GM23338 (cell line): ENCODE measurements at places on chromosomes 2 and 18. TPM values are rescaled to one million over a fixed set of nuclear protein-coding genes. Genes with fewer than 3 reads are reported as not detected.

Gene EGR4
- total RNA-seq = not detected in 2 replicates

Gene CENPA
- total RNA-seq = 13.0 and 16.8 TPM in 2 replicates

Gene RNF152
- 2.9 and 7.9 TPM in 2 replicates for total RNA-seq

GRCh38 chr2:70479816-70480215, 73.8 kb downstream of the TGFA start:
- no peak for DNase-seq
- H3K4me3 ChIP-seq = no peak overlapping the region
- H3K36me3 ChIP-seq = no peaks in the 10 kb centered on the region

DNA sequence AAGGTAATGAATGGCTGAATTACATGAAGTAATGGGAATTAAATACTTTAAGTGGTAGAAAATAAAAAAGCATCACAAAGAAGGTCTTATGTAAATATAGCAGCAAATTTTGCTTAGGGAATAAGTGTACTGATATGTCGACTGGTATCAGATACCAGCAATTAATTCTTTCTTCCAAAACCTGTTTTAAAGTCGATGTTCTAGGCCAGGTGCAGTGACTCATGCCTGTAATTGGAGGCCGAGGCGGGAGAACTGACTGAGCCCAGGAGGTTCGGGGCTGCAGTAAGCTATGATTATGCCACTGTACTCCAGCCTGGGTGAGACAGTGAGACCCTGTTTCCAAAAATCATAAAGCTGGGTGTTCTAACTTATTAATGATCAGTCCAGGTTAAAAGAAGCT, 30.3 kb downstream of the SP3 start:
- no peaks in the 10 kb centered on the region for H3K27me3 ChIP-seq
- H3K4me1 ChIP-seq = peaks cover 39% of the 10 kb centered on the region
- H3K36me3 ChIP-seq = no peaks in the 10 kb centered on the region

- peaks cover 7% of the 10 kb centered on the region; the same call in 1 of the 2 replicates for H3K4me1 ChIP-seq
- peak; percentile 87 for DNase-seq
- no peak overlapping the region for H3K4me3 ChIP-seq
- peaks cover 34% of the 10 kb centered on the region for H3K27me3 ChIP-seq
These were observed 1.8 kb upstream of the ALK start for GRCh38 chr2:29923110-29923721.

DNA sequence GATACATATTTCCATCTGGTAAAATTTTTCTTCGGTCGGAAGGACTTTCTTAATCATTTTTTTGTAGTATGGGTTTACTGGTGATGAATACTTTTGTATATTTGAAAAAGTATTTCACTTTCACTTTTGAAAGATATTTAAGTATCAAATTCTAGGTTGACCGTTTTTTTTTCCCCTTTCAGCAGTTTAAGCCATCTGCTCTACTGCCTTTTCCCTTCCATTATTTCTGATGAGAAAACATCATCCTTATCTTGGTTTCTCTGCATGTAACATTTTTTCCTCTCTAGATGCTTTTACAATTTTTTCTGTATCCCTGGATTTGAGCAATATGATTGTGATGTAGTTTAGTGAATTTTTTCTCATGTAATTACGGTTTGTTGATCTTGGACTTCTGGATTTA, 87.0 kb downstream of the MTX2 start:
- no peaks in the 10 kb centered on the region for H3K36me3 ChIP-seq
- DNase-seq = no peak
- H3K4me3 ChIP-seq = no peak overlapping the region
- no peaks in the 10 kb centered on the region for H3K4me1 ChIP-seq

GRCh38 chr2:200321780-200322534, 15.5 kb downstream of the SPATS2L start:
- H3K4me3 ChIP-seq = no peak overlapping the region
- DNase-seq = no peak
- peak overlapping the region; percentile 9; the same call in 1 of the 2 replicates for H3K27ac ChIP-seq
- no peaks in the 10 kb centered on the region for H3K27me3 ChIP-seq
- peaks cover 81% of the 10 kb centered on the region for H3K4me1 ChIP-seq

- H3K4me3 ChIP-seq = peak overlapping the region; percentile 96
- peaks cover 25% of the 10 kb centered on the region for H3K27me3 ChIP-seq
- peak; percentile 50 for DNase-seq
- peaks cover 18% of the 10 kb centered on the region for H3K4me1 ChIP-seq
These were observed 530 bp downstream of the GALNT1 start for GRCh38 chr18:35581898-35582641.
